ENCODE measurements at places on chromosomes 5 and 9.

DNA sequence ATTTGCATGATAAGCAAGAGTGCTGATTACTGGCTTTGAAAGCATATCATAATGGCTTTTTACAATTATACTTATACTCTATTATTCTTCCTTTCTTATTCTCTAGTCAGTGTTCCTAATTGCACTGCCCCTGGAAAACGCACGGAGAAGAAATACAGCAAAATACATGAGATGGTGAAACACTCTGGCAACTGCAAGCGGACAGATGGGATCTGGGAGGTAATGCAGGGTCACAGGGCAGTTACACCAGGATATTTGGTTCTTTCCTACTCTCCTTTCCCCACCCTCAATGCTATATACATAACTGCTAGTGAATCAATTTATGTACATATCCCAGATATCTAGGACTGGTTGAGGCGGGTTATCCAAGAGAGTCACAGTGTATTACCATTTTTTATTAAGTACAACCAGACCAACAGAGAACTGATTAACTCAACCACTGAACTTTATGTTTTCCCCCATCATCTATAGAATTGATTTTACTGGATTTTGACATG, 423.7 kb downstream of the ZSWIM6 start:
- no peak for DNase-seq

DNA sequence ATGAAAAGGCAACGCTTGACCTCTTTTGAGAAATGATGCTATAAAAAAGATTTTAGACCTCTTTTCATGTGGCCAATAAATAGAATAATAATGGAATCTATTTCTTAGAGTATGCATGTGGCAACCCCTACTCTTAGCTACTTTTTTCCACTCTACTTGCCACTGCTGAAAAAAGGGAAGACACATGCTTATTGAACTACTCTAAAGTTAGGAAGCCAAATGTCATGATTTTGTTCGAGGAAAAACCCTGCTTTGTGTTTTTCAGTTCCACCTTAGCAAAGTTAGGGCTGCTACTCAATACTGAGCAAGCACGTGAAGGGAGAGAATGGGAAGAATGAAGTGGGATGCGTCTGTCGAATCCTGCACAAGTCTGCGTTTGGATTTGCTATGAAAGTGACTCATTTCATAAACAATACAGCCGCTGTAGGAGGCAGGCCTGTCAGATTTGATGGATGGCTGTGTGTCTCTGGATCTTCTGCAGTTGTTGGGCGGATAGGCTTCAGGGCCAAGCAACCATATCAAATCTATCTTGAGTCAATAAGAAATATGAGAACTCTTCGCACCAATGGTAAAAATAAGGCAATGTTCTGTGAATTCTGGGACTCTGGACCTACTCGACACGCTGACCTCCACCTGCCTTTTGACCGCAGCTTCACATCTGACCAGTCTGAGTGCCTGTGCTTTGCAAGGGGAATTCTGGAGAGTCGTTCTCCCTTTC, 333.6 kb downstream of the PIK3R1 start:
- DNase-seq, result no peak

DNA sequence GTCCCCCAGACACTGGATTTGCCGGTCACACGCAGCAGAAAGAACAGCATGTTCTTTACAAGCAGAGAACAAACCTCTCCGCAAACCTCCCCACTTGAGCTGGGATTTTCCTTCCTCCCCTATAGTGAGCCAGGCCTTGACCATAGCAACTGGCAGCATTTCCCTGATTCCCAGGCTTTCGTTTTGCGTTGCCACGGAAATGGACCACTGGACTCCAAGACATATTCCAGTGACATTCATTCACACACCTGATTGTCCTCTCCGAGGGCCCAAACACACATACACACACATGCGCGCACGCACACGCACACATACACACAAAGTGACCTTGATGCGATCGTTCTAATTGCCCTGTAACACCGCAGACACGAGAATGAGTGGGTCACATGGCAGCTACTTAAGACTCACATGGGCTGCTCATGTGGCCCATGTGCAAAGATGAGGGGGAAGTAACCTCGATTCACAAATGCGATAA, 80.9 kb upstream of the CPEB4 start:
- peak; percentile 54 for DNase-seq

- DNase-seq, result no peak
Measured at GRCh38 chr5:132687995-132688394, 14.2 kb downstream of the IL4 start.

GRCh38 chr9:71761938-71762353, 6.4 kb downstream of the CEMIP2 start:
- no peak for DNase-seq

- DNase-seq, result no peak
Measured at GRCh38 chr5:139904816-139905661, 109.4 kb downstream of the PSD2 start.

GRCh38 chr9:3177936-3178335, 334.0 kb upstream of the PUM3 start:
- no peak for DNase-seq

Measured in inflammatory macrophage (primary cell).